ENCODE measurements at places on chromosomes 3 and 15. TPM values are rescaled to one million over a fixed set of nuclear protein-coding genes. Genes with fewer than 3 reads are reported as not detected.

GRCh38 chr15:33587773-33588172 lies 277.0 kb downstream of the RYR3 start:
- DNase-seq = no peak
- no peak overlapping the region for H3K27ac ChIP-seq
- no peak overlapping the region for H3K4me3 ChIP-seq

Gene WDR5B
- total RNA-seq = 5.6 TPM

Gene GOLGA8T
- not detected for total RNA-seq

- H3K27ac ChIP-seq = no peak overlapping the region
- no peaks in the 10 kb centered on the region for H3K36me3 ChIP-seq
- no peaks in the 10 kb centered on the region for H3K27me3 ChIP-seq
- no peaks in the 10 kb centered on the region for H3K4me1 ChIP-seq
These were observed 120.4 kb upstream of the CCNL1 start for GRCh38 chr3:157280354-157280753.

DNA sequence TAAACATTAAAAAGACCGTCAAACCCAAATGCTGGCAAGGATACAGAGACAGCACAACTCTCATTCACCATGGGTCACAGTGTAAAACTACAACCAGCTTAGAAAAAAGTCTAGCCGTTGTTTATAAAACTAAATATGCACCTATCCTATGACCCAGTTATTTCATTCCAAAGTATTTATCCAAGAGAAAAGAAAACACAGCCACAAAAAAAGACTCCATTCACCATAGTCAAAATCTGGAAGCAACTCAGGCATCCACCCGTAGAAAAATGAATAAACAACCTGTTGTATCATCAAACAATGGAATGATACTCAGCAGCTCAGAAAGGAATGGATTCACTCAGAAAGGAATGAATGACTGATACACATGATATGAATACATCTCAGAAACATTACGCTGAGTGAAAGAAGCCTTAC lies 28.6 kb downstream of the PLD1 start:
- H3K27ac ChIP-seq = no peak overlapping the region
- no peaks in the 10 kb centered on the region for H3K36me3 ChIP-seq
- H3K4me3 ChIP-seq = no peak overlapping the region
- H3K4me1 ChIP-seq = peaks cover 9% of the 10 kb centered on the region

Data from IMR-90 (cell line).